ENCODE measurements at places on chromosomes 12 and 14. TPM values are rescaled to one million over a fixed set of nuclear protein-coding genes. Genes with fewer than 3 reads are reported as not detected.

DNA sequence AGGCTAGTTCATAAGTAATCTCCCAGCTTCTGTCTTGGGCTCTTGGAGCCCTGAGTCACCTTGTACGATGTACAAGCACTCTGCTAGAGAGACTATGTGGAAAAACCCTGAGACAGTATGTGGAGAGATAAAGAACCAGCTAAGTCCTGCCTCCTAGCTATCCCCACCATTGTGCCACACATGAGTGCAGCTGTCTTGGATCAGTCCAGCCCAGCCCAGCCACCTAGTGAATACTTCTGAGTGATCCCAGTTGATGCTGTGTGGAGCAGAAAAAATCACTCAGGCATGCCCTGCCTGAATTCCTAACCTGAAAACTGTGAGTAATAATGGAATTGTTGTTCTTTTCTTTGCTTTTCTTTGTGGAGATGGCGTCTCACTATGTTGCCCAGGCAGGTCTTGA, 5.1 kb upstream of the SERPINA6 start:
- DNase-seq = no peak

The OR4L1 gene
- not detected for polyA plus RNA-seq

DNA sequence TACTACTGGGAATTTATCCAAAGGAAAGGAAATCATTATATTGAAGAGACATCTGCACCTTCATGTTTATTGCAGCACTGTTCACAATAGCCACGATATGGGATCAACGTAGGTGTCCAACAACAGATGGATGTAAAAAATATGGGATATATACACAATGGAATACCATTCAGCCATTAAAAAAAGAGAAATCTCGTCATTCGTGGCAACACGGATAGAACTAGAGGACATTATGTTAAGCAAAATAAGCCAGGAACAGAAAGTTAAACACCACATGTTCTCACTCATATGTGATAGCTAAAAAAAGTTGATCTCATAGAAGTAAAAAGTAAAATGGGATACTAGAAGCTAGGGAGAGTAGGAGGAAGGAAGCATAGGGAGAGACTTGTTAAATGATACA, 82.9 kb upstream of the CLMN start:
- no peak for DNase-seq

The B3GNT4 gene
- 1.1 TPM for polyA plus RNA-seq

DNA sequence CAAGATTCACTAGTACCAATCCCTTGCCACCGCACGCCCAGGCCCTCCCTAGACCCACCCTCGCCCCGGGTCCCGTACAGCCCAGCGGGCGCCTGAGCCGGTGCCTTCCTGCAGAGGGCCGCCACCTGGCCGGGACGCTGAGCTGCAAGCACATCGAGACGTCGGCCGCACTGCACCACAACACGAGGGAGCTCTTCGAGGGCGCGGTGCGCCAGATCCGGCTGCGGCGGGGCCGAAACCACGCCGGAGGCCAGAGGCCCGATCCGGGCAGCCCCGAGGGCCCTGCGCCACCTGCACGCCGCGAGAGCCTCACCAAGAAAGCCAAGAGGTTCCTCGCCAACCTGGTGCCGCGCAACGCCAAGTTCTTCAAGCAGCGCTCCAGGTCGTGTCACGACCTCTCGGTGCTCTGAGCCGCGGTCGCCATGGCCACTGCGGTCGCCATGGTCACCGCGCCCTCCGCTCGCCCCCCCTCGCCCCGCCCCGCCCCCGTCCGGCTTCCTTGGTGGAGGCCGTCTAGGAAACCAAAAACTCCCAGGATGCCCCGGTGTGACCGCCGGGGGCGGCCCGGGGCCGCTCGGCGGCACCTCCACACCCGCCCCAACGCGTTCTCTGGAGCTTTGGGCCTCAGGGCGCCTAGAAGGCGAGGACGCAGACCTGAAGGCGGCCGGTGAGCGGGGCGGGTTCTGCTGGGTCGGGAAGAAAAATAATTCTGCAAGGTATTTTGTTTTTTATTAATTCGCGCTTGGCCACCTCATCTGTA, 3.7 kb downstream of the REM2 start:
- peak; percentile 48 for DNase-seq

DNA sequence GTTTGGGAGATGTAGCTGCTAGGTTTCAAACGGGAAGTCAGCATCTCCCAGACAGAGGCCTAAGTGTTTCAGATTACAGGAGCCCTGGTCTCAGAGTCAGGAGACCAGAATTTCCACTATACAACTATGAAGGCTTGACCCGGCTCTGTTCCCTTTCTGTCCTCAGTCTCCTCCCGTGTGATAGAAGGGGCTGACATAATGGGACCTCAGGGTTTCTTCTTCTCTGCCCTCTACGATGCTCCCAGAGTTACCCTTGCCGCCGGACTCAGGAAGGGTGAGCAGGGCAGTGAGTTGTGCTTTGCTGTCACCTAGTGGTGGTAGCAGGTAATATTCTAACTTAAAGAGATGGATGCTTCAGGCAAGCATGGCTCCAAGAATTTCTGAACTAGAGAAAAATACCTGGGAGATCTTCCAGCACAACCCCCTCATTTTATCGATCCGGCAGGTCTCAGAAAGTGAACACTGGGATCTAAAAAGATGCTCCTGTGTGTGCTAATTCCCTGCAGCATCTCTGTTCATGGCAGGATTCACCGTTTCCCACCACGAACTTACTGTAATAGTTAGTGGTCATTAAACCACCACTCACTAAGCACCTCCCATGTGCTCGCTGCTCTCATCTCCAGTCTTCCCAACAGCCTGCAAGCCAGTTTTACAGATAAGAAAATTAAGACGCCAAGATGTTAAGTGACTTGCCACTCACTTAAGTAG, 84.4 kb downstream of the VWF start:
- DNase-seq = peak; percentile 56

GRCh38 chr12:76018672-76019071, 12.9 kb downstream of the PHLDA1 start:
- DNase-seq = no peak
